ENCODE measurements at places on chromosomes 5 and 9. TPM values are rescaled to one million over a fixed set of nuclear protein-coding genes. Genes with fewer than 3 reads are reported as not detected.

ABITRAM gene
- total RNA-seq = 2.2 TPM

FAM221B gene
- total RNA-seq = not detected

CAMK2A gene
- 0.24 TPM for total RNA-seq

TMC1 gene
- total RNA-seq = not detected

PCDHA1 gene
- not detected for total RNA-seq

PCA3 gene
- total RNA-seq = not detected

MYOZ3 gene
- under 0.01 TPM for total RNA-seq

FOXD4L5 gene
- total RNA-seq = 0.24 TPM

HK3 gene
- not detected for total RNA-seq

CORO2A gene
- 17.1 TPM for total RNA-seq
